CMK (cell line): ENCODE measurements at places on chromosomes 12 and 14.

GRCh38 chr14:20798318-20798717 is 4.3 kb downstream of the RNASE1 start:
- no peak for DNase-seq

DNA sequence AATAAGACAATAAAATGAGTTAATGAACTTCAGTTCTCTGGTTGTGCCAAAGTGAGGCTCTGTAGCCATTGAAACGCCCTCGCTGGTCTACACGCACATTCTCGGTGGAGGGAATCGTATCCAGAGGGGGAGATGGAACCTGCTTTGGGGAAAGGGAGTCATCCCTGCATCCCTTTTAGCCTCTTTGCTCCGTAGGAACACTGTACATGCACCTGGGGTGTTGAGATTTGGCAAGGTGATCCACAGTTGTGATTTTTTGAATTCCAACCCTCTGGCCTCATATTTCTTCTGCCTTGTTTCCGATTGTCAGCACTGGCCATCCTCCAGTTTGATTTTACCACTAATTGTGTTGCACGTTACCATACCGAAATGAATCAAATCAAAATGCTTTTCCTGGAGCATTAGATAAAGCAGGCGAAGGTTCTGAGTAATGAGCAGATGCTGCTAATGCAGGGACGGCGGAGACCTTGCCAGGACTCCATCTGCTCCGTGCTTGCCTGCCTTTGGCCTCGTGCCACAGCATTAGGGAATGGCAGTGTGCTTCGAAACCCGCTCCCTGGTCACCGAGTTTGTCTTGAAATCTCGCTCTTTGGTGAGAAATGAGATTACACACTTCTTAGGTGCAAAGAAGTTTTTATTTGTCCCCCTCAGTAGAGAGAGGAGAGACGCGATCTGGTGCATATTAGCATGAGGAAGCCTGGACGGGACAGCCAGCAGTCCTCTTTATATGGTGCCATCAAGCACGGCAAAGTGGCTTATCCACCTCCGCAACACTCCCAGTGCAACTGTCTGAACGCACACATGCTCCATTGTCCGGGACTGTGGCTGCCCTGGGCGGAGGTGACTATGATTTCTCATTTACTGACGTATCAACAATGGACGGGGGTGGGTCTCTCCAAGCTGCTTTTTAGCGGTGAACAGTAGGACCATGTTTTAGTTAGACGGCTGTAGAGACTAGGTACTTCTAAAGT is 59.1 kb downstream of the FBXW8 start:
- DNase-seq, result no peak

DNA sequence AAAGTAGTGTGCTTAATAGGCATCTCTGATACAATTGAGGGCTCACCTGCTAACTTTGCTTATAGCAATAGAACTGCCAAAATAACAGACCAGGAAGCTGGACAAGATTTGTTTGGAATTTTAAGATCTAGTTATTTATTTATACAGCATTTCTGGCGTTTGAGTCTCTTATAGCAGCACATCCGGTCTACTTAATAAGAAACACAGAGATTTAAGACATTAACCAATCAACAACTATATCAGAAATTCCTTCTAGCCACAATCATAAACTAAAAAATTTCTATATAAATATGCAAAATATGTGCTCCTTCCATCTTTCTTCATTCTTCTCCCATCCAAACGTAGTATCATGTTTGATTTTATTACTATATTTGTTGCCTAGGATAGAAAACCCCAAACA is 2.6 kb downstream of the RTN1 start:
- no peak for DNase-seq

GRCh38 chr12:50103767-50104321 is at the start of gene GPD1:
TSS of gene GPD1 (plus strand) at chr12:50104008. CDS start at chr12:50104051, 43 bp downstream.
- DNase-seq, result no peak

DNA sequence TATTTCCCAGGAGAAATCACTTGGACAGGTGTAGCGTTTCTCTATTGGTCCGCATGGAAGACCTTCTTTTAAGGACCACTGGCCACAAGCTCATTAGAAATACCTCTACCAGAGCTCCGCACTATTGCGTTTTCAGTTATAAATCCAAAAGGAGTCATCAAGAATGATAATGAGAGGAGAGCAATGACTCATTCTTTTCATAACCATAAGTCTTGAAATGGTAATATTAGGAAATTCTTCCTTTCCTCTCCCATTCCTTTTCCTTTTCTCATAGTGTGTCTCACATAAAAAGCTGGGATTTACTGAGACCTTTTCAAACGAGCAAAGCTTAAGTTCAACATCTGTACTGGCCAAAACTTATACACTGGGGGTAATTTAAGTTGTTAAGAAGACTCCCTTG is 215.7 kb downstream of the CPNE8 start:
- no peak for DNase-seq

GRCh38 chr14:103104654-103105452 is 10.3 kb downstream of the EXOC3L4 start:
- no peak for DNase-seq

- DNase-seq, result no peak
Measured at GRCh38 chr14:99244941-99245563, 26.9 kb downstream of the BCL11B start.

DNA sequence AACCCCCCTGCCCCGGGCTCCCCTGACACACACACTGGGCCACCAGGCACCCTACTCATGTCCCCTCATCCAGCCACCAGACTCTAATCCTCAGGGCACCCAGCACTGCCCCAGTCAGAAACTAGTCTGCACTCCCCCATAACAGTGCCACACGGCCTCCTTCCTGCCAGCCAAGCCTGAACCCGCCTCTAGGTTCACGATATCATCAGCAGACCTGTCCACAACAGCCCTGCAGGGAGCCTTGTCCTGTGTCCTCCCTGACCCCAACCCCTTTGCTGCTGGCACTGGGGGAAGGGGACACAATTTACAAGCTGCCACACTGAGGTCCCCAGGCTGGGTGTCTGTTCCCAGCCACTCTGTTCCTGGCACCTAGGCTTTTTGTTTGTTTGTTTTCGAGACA is 33.6 kb downstream of the LTBP2 start:
- DNase-seq, result no peak

GRCh38 chr12:100745378-100746071 is 49.1 kb upstream of the ANO4 start:
- DNase-seq, result no peak

DNA sequence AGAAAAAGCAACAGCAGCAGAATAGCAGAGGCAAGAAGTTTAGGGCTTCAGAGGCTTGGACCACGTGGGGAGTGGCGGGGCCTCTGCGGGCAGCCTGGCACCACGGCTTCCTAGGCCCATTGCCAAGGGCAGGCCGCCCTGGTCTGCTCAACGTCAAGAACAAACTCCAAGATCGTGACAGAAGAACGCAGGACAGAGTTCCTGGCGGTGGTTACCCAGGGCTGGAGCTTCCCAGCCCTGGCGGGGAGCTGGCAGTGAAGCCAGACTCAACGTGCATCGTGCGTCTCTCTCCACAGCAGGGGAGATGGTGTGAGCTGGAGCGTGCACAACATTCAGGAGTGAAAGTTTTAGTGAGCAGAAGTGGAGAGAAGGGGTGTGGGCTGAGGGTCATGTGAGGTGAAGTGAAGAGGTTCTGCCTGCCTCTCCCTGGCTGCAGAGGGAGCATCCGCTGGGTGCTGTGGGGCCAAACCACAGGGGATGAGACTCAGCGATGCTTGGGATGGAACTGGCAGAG is 13.9 kb upstream of the CACNA2D4 start:
- no peak for DNase-seq

GRCh38 chr12:121001060-121001459 is 15.2 kb downstream of the C12orf43 start:
- no peak for DNase-seq

GRCh38 chr14:81565441-81566290 is 32.0 kb upstream of the SEL1L start:
- peak; percentile 2 for DNase-seq

- DNase-seq, result no peak
Measured at GRCh38 chr12:92138144-92138543, 7.5 kb downstream of the BTG1 start.

DNA sequence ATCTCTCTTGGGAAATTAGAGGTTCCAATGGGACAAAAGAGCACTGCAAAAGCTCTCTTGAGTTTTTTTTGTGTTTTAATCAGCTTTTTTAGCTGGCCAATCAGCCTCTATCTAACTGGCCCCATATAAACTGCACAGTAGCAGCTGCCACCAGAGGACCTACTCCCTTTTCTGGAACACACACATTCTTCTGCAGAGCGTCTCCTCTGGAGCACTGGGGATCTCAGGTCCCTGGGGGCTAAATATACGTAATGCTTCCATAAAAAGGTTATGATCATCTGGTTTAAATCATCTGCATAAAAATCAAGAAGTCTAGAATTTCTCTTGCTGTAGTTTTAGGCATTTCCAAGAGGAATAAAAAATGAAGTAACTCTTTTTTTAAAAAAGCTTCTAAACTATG is 32.3 kb downstream of the TSPAN8 start:
- DNase-seq, result no peak

GRCh38 chr12:107718606-107719005 is 33.0 kb downstream of the PWP1 start:
- DNase-seq, result no peak

GRCh38 chr12:123471374-123472068 is 13.6 kb downstream of the SNRNP35 start:
- no peak for DNase-seq

DNA sequence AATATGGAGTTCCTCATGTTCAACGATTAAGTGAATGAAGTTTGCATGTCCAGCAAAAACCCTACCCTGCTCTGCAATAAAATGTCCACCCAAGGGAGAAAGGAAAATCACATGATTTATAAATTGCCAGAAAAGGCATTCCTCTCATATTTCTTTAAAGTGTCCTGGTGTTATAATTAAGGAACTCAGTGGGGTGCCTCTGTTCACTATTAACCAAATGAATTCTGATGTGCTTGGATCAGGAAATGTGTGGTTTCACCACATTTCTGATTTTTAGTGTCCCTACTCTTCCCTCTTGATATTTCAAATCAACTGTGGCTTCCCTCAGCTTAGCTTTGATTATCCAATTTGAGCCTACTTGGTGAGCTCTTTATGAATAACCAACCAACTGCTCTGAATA is 208.1 kb downstream of the PHLDA1 start:
- no peak for DNase-seq

GRCh38 chr12:9701380-9702154 is 31.3 kb downstream of the CLECL1 start:
- DNase-seq, result no peak

- no peak for DNase-seq
Measured at GRCh38 chr12:23049180-23049579, 424.2 kb downstream of the ETNK1 start.

GRCh38 chr12:58443273-58443980 is 476.9 kb downstream of the LRIG3 start:
- DNase-seq, result no peak

GRCh38 chr14:61238611-61239245 is 42.4 kb downstream of the TMEM30B start:
- no peak for DNase-seq

DNA sequence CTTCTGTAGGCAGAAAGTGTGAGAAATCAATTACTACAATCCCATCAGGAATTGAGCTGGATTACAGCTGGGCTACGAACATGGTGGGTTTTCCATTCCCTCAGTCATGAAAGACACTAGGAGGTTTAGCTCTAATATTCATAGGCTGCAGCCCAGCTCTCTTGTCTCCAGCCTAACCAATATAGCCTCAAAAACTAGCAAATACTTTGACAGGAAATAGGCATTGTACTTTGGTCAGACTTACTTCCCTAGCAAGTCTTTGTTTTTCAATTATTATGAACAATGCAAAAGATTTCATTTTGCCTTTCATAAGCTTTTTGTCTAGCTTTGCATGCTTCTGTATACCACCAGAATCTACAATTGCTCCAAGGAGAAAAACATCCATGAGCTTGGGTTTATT is 296.2 kb downstream of the GPHN start:
- no peak for DNase-seq

DNA sequence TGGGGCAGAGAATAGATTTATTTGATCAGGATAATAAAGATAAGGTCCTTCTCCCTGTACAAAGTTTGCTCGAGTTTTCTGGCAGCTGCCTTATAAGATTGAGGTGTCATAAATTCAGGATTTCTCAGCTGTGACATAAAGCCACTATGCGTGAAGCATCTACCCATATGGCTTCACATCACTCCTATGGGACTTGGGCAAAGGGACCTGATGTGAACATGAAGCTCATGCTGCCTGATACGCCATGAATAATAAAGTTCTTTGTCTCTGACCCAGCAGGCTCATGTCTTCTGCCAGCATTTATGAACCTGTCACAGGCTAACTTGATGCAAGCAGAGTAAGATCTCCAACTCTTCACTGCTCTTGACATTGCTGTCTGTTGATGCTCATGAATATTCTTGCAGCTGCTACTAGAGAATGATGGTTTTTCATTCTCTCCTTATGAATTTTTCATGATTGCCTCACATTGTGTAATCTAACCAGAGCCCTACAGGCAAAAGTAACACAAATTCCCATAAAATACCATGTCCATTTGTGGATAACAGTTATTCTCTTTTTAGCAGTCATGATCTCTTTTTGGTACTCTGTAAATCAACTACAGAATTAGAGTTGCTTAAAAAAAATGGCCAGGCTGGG is 49.0 kb upstream of the CPNE8 start:
- DNase-seq, result no peak

DNA sequence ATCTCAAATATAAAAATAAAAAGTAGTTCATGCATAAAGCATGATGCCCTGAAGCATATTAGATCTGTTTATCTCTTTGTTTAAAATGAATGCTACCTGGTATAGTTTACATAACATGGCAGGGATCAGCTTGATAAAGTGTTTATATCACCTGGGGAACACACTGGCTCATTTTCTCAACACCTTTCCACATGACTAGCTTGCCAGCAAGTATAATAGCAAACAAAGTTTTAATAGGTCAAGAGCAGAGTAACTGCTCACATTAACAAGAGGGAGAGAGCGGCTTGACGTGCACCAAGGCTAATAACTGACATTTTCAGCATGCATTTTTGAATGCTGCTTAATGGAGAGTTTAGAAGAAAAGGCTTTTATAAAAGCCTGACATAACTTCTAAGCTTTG is 246.4 kb downstream of the EGLN3 start:
- no peak for DNase-seq

- DNase-seq, result no peak
Measured at GRCh38 chr12:77070800-77071449, 5.6 kb upstream of the E2F7 start.

DNA sequence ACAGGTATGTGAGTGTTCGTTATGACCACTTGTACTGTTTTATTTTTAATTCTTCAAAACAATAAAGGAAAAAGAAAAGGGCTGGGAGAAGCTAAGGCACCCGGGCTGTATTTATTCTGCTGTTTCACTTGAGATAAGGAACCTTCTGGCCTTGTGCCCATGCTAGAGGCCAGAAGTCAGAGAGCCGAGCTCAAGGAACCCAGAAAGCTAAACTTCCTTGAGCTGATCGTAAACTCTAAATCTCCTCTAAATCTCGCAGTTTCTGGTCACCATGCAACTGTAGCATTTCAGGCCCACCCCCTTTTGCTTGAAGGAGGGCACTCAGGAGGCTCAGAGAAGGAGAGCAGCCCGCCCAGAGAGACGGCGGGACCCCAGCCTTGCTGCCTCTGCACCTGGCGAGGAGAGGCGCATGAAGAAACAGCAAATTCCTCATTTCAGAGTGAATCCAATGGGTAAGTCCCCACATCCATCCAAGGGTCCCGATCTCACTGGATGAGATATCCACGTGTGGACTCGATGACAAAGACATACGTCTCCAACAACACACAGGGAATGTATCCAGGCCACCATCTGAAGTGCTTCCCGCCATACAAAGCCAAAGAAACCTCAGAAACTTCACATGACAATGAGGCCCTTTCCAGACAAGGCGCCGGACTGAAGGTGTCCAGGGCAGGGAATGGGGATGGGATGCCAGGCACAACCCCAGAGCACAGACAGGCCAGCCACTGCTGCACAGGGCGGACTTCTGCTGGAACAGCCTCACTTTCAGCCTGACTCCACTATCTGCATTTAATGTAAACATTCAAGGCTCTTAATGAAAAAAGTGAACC is 14.6 kb downstream of the CCDC88C start:
- no peak for DNase-seq
